A549 treated with GW870086 at 1 μM for 4 hours (cell line): ENCODE measurements at places on chromosomes 16 and 17. TPM values are rescaled to one million over a fixed set of nuclear protein-coding genes. Genes with fewer than 3 reads are reported as not detected.

TBC1D3I gene
- total RNA-seq = 0.21 to 0.45 TPM (median 0.33 TPM) in 4 of 5 replicates, not detected in the other

TBC1D28 gene
- total RNA-seq = not detected in 5 replicates

KRTAP2-3 gene
- total RNA-seq = not detected in 5 replicates

TP53TG3E gene
- not detected in 5 replicates for total RNA-seq

CDC27 gene
- 61.0 to 82.5 TPM (median 79.6 TPM) in 5 replicates for total RNA-seq

CCL4L2 gene
- not detected in 5 replicates for total RNA-seq

MTMR4 gene
- total RNA-seq = 6.2 to 10.1 TPM (median 8.3 TPM) in 5 replicates
